Muscle of leg (tissue), 16 donors: ENCODE measurements at places on chromosomes 13 and 19.

DNA sequence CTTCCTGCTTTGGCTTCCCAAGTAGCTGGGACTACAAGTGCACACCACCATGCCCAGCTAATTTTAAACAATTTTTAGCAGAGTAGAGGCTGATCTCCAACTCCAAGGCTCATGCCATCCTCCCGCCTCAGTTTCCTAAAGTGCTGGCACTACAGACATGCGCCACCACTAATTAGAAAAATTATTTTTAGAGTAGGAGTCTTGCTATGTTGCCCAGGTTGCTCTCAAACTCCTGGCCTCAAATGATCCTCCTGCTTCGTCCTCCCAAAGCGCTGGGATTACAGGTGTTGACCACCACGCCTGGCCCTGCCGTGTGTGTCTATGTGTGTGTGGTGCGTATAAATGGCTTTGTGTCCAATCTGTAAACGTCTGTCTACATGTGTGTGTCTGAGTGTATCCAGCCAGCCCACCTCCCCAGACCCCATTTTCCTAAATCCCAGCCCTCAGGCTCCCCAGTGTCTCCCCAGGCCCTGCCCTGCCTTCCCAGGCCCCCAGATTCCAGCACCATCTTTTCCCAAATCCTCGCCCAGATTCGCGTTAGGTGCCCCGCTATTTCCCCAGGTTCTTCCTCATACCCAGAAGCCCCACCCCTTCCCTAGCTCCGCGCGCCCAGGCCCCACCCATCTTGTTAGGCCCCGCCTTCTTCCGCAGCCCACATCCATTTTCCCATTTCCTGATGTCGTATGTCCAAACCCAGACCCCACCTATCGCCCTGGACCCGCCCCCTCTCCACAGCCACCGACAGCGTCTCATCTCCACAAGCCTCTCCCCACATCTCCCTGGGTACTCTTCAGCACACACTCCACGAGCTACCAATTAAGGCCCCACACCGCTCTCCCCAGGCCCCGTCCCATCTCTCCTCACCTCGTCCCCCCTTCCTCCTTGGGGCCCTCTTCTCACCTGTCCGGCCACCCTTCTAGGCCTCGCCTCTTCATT lies 24.9 kb downstream of the SLC8A2 start:
- H3K4me1 ChIP-seq = no peaks in the 10 kb centered on the region
- DNase-seq = no peak
- H3K4me3 ChIP-seq = no peak overlapping the region
- peaks cover 87% of the 10 kb centered on the region for H3K27me3 ChIP-seq
- no peaks in the 10 kb centered on the region for H3K36me3 ChIP-seq

DNA sequence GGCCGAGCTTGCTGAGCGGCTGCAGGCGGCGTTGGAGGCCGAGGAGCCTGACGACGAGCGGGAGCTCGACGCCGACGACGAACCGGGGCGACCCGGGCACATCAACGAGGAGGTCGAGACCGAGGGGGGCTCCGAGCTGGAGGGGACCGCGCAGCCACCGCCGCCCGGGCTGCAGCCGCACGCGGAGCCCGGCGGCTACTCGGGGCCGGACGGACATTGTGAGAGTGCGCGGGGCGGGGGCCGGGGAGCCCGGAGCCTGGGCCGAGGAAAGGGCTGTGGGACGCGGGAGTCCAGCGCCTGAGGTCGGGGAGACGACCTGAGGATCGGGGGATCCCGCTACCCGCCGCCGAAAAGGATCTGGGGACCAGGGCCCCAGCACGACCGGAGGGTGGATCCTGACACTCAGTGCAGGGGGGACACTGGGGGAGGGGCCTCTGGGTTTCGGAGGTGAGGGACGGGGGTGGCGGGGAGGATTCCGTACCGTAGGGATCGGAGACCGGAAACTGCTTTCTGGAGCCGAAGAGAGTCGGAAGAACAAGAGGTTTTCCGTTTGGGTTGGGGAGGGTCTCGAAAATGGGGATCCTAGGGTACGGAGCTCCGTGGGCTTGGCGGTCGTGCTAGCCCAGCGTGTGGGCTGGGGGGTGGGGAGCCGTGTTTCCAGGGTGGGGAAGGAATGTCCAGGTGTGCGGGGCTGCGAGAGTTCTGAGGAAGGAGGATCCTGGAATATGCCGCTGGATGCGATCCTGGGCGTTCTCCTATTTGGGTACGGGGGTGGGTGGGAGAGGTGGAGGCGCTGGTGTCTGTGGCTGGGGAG lies 616 bp downstream of the HNRNPUL1 start:
- peak overlapping the region; percentile 99 for H3K27ac ChIP-seq
- H3K27me3 ChIP-seq = no peaks in the 10 kb centered on the region
- peak overlapping the region; percentile 95 for H3K4me3 ChIP-seq
- H3K36me3 ChIP-seq = peaks cover 32% of the 10 kb centered on the region
- peak; percentile 82 for DNase-seq

- H3K36me3 ChIP-seq = no peaks in the 10 kb centered on the region
- H3K4me1 ChIP-seq = peaks cover 14% of the 10 kb centered on the region
- no peak overlapping the region for H3K4me3 ChIP-seq
Measured at GRCh38 chr13:40185414-40185813, 481.0 kb downstream of the FOXO1 start.

GRCh38 chr19:47886010-47886559 lies at the start of gene SULT2A1:
SULT2A1 (minus strand) TSS chr19:47886315; CDS start chr19:47886257, 58 bp downstream.
- no peaks in the 10 kb centered on the region for H3K36me3 ChIP-seq
- no peak for DNase-seq
- no peak within 1 kb of the TSS for H3K4me3 ChIP-seq
- H3K27me3 ChIP-seq = peaks cover 3% of the 10 kb centered on the region
- no peak within 1 kb of the TSS for H3K27ac ChIP-seq

DNA sequence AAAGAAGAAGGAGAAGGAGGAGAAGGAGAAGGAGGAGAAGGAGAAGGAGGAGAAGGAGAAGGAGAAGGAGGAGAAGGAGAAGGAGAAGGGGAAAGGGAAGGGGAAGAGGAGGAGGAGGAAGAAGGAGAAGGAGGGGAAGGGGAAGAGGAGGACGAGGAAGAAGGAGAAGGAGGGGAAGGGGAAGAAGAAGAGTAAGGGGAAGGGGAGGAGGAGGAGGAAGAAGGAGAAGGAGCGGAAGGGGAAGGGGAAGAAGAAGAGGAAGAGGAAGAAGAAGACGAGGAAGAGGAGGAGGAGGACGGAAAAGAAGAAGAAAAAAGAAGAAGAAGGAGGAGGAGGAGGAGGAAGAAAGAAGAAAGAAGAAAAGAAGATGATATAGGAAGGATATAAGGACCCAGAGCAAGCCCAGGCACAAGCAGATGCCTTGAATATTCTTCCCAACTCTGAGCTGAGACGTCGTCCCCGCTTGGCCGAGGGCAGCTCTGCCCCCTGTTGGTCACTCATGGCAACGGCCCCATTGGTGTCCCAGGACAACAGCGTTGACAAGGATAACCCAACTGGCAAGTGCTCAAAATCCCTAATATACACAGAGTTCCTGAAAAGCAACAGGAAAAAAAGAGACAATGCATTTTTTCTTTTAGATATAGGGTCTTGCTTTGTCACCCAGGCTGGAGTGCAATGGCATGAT lies 30.6 kb upstream of the IGSF23 start:
- H3K27ac ChIP-seq = no peak overlapping the region
- H3K27me3 ChIP-seq = peaks cover 2% of the 10 kb centered on the region
- no peak overlapping the region for H3K4me3 ChIP-seq
- H3K4me1 ChIP-seq = no peaks in the 10 kb centered on the region
- no peaks in the 10 kb centered on the region for H3K36me3 ChIP-seq

GRCh38 chr13:29508130-29508875 lies 87.2 kb downstream of the SLC7A1 start:
- H3K4me1 ChIP-seq = peaks cover 65% of the 10 kb centered on the region
- H3K27ac ChIP-seq = peak overlapping the region; percentile 65
- no peak overlapping the region for H3K4me3 ChIP-seq
- peak; percentile 92 for DNase-seq

GRCh38 chr19:29622166-29623070 lies 16.3 kb downstream of the POP4 start:
- H3K36me3 ChIP-seq = no peaks in the 10 kb centered on the region
- H3K4me1 ChIP-seq = no peaks in the 10 kb centered on the region
- H3K27ac ChIP-seq = no peak overlapping the region
- H3K4me3 ChIP-seq = no peak overlapping the region
- H3K27me3 ChIP-seq = peaks cover 10% of the 10 kb centered on the region
- no peak for DNase-seq

GRCh38 chr13:63297163-63297562 lies 1881.5 kb upstream of the PCDH20 start:
- H3K4me1 ChIP-seq = no peaks in the 10 kb centered on the region
- H3K4me3 ChIP-seq = no peak overlapping the region
- H3K27ac ChIP-seq = no peak overlapping the region
- H3K36me3 ChIP-seq = no peaks in the 10 kb centered on the region
- no peaks in the 10 kb centered on the region for H3K27me3 ChIP-seq
- DNase-seq = no peak

- H3K27ac ChIP-seq = no peak overlapping the region
- no peak overlapping the region for H3K4me3 ChIP-seq
- no peaks in the 10 kb centered on the region for H3K27me3 ChIP-seq
- peaks cover 33% of the 10 kb centered on the region for H3K4me1 ChIP-seq
Measured at GRCh38 chr19:6213696-6214641, 65.8 kb downstream of the MLLT1 start.

GRCh38 chr19:7294558-7295212 lies 471 bp upstream of the INSR start:
- H3K27ac ChIP-seq = peak overlapping the region; percentile 75
- peak; percentile 76 for DNase-seq
- H3K36me3 ChIP-seq = no peaks in the 10 kb centered on the region
- H3K4me3 ChIP-seq = peak overlapping the region; percentile 60
- H3K27me3 ChIP-seq = peaks cover 7% of the 10 kb centered on the region
- peaks cover 13% of the 10 kb centered on the region for H3K4me1 ChIP-seq

DNA sequence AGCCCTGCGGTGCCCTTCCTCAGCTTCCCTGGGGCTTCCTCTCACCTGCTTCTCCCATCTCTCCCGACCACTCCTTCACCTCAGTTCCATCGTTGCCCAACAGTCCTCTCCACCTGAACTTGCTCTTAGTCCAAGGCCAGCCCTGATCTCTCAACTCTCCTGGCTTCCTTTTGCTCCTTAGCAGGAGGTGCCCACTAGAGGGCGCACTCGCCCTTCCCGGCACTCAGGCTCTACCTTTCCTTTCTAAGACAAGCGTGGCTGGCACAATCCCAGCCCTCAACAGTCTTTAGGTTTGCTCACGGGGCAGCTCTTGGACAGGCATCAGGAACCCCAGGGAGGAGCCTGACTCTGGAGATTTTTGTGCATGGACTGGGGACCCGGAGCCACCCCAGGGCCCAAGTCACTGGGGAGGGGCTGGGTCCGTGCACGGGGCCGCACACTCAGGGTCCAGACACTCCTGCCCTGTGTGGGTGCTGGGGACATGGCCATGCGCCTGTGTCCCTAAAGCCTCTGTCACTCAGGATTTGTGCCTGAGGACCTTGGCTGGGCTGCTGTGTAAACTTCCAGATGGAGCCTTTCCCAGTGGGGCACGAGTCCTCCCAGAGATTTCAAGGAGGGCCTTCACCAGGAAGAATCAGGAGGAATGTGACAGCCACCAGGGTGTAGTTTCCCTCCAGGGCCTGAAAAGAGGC lies 12.1 kb upstream of the CEACAM8 start:
- no peak overlapping the region for H3K4me3 ChIP-seq
- no peak overlapping the region for H3K27ac ChIP-seq
- no peaks in the 10 kb centered on the region for H3K27me3 ChIP-seq
- H3K4me1 ChIP-seq = no peaks in the 10 kb centered on the region

- H3K36me3 ChIP-seq = no peaks in the 10 kb centered on the region
- H3K27me3 ChIP-seq = no peaks in the 10 kb centered on the region
- H3K4me1 ChIP-seq = no peaks in the 10 kb centered on the region
- no peak for DNase-seq
Measured at GRCh38 chr13:36715841-36716240, 42.0 kb downstream of the SERTM1 start.

DNA sequence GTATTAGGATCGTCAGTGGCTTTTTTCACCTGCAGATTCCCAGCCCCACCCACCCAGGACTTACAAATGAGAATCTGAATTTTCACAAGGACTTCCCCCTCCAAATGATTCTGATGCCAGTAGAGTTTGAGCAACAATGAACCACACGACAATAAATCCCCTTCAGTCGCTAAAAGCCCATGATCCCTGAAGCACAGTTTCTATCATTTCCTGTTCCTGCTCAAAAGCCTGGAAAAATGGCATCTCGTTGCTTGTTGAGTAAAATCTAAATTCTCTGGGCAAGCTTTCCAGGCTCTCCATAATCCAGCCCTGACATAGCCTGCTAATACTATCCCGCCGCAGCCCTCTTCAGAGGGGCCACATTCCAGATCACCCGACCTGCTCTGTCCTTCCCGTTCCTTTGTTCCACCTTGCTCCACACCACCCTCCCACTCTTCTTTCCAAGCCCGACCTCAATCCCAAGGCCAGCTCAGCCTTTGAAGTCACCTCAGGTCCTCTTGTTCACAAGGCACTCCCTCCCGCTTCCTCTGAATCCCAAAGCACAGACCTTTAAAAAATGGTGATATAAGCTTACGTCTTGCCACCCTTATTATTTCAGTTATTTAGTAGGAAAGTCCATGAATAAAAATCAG lies 67.9 kb downstream of the NUFIP1 start:
- no peak overlapping the region for H3K4me3 ChIP-seq
- no peaks in the 10 kb centered on the region for H3K27me3 ChIP-seq
- no peak for DNase-seq
- H3K36me3 ChIP-seq = no peaks in the 10 kb centered on the region
- peak overlapping the region; percentile 76 for H3K27ac ChIP-seq

- no peaks in the 10 kb centered on the region for H3K36me3 ChIP-seq
- H3K27ac ChIP-seq = no peak overlapping the region
- peaks cover 11% of the 10 kb centered on the region for H3K27me3 ChIP-seq
- no peak overlapping the region for H3K4me3 ChIP-seq
Measured at GRCh38 chr19:33532859-33533460, 11.4 kb upstream of the PEPD start.

DNA sequence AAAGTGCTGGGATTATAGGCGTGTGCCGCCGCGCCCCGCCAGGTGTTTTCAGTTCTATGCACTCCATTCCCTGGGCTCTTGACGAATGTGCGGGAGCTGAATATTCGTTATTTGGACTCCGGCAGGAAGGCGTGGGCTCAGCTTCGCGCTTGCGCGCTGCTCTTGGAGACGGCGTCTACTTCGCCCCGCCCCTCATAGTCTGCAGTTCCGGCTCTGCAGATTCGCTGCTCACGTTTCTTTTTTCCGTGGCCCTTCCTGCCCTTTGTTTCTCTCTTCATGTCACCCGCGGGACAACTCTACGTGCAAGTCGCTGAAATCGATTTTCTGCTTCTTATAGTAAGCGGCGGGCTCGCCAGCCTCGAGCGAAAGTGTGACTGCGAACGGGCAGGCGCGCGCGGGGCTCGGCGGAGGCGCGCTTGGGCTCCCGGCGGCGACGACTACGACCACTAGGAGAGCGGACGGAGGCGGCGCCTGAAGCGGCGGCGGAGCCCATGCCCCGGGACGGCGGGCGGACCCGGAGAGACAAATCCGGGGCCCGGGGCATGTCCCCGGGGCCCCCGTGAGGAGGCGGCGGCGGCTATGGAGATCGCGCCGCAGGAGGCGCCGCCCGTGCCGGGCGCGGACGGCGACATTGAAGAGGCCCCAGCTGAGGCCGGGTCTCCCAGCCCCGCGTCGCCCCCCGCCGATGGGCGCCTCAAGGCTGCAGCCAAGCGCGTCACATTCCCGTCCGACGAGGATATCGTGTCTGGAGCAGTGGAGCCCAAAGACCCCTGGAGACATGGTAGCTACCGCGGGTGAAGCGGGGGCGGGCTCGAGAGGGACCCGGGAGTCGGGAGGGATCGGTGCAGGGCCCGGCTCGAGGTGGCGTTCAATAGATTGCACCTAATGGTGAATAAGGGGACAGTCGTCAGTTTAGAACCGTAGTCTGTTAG lies at the start of gene PPP1R37:
PPP1R37 (plus strand) TSS at position 433 of the 932 bp plus-strand sequence; CDS start at position 580, 147 bp downstream.
- H3K4me1 ChIP-seq = peaks cover 42% of the 10 kb centered on the region
- H3K4me3 ChIP-seq = peak within 1 kb of the TSS; percentile 69
- H3K27me3 ChIP-seq = no peaks in the 10 kb centered on the region
- peaks cover 22% of the 10 kb centered on the region for H3K36me3 ChIP-seq

- no peak for DNase-seq
- no peaks in the 10 kb centered on the region for H3K36me3 ChIP-seq
- H3K27me3 ChIP-seq = no peaks in the 10 kb centered on the region
- no peaks in the 10 kb centered on the region for H3K4me1 ChIP-seq
Measured at GRCh38 chr19:14237014-14237941, 31.3 kb upstream of the ADGRL1 start.
